Osteoblast (primary cell): ENCODE measurements at places on chromosomes 2 and 18. TPM values are rescaled to one million over a fixed set of nuclear protein-coding genes. Genes with fewer than 3 reads are reported as not detected.

GRCh38 chr18:32303400-32303799 is 113.6 kb downstream of the MEP1B start:
- no peak overlapping the region for H3K27ac ChIP-seq
- no peaks in the 10 kb centered on the region for H3K27me3 ChIP-seq
- DNase-seq = no peak
- H3K4me3 ChIP-seq = no peak overlapping the region

- H3K36me3 ChIP-seq = no peaks in the 10 kb centered on the region
- no peaks in the 10 kb centered on the region for H3K4me1 ChIP-seq
- H3K27me3 ChIP-seq = no peaks in the 10 kb centered on the region
- no peak overlapping the region for H3K27ac ChIP-seq
- DNase-seq = no peak
- H3K4me3 ChIP-seq = no peak overlapping the region
Observed at GRCh38 chr2:159788253-159788652, 9.8 kb downstream of the CD302 start.

GRCh38 chr2:196275646-196276352 is 104.4 kb upstream of the STK17B start:
- peak overlapping the region; percentile 36 for H3K4me3 ChIP-seq
- no peaks in the 10 kb centered on the region for H3K27me3 ChIP-seq
- H3K27ac ChIP-seq = peak overlapping the region; percentile 70

DNA sequence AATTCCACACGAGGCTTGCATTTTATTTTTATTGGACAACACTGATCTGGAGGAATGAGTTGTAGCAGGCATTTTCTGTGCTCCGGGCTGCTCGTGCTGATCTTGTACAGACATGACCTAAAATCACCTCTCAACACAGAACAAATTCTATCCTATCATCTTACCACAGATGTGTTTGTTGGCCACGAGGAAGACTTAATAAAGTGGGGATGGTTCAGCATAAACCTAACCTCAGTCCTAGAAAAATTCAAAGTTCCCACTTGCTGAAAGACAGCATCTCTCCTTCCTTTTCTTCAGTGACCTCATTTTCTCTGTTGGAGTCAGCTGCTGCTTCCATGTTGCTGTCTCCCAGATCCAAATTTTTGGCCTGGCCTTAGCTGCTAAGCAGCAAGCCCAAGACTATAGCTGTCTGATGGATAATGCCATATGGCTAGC is 45.3 kb downstream of the RBKS start:
- H3K36me3 ChIP-seq = no peaks in the 10 kb centered on the region
- H3K4me3 ChIP-seq = no peak overlapping the region
- no peaks in the 10 kb centered on the region for H3K27me3 ChIP-seq
- no peak overlapping the region for H3K27ac ChIP-seq

The TMEM131 gene
- 30.0 and 41.8 TPM in 2 replicates for total RNA-seq
